ENCODE measurements at places on chromosomes 4 and X.

DNA sequence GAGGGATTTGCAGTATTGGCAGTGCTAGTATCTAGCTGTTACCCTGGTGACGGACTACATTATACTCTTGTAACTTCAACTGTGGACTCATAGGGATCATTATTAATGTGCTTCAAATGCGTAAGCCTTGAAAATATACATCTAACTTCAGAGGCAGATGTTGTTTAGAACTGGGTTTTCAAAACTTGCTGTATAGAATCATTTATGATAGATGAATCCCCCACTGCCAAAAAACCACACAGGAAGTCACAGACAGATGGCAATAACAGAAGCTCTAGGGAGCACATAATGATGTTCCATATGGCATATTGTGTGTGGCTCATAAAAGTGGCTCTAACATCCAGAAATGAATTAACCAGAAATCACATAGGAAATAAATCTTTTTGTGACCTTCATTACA is 62.3 kb upstream of the RELL1 start:
- DNase-seq: no peak

- peak; percentile 26 for DNase-seq
Observed at GRCh38 chr4:125719987-125720386, 405.2 kb downstream of the FAT4 start.

DNA sequence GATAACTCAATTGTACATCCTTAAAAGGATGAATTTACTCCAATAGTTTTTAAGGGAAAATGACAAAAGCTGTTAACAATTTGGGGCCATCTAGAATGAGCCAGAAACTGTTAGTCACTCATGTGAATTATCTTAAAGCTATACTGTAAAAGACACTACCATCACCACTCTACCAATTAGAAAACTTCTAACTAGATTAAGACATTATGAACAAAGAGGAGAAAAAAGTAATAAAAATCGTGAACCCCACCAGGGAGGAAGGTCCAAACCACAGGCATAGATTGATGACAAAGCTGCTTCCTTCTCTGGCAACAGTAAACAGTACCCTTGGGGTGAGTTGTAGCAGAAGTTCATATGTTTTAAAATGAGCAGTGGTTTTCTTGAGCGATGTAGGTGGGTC is 106.1 kb downstream of the PDGFC start:
- no peak for DNase-seq

GRCh38 chr4:183504930-183505610 is at the start of gene ING2:
TSS of gene ING2 (plus strand) at chr4:183505058. CDS start at chr4:183505196, 138 bp downstream.
- DNase-seq: peak; percentile 68

- no peak for DNase-seq
Observed at GRCh38 chr4:16745009-16745635, 153.3 kb downstream of the LDB2 start.

- DNase-seq: no peak
Observed at GRCh38 chr4:14894392-14895292, 107.6 kb upstream of the CPEB2 start.

DNA sequence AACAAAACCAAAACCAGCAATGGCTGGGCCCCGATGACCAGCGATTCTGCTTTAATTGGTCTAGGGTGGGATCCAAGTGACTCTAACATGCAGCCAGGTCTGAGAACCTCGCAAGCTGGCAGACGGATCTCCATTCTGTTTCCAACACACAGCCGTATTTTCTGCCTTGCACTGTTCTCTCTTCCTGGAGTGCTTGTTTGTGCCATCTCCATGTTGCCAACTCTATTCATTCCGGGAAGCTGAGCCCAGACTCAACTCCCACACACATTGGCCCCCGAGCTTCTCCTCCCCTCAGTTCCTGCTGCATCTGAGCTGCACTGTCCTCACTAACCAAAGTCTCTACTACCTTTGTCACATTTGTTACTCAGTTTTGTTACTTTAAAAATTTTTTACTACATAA is 35.6 kb downstream of the GEMIN8 start:
- DNase-seq: no peak

GRCh38 chr4:118869808-118870342 is 18.8 kb upstream of the SYNPO2 start:
- no peak for DNase-seq

GRCh38 chr4:52358366-52358765 is 300.7 kb downstream of the USP46 start:
- DNase-seq: no peak

DNA sequence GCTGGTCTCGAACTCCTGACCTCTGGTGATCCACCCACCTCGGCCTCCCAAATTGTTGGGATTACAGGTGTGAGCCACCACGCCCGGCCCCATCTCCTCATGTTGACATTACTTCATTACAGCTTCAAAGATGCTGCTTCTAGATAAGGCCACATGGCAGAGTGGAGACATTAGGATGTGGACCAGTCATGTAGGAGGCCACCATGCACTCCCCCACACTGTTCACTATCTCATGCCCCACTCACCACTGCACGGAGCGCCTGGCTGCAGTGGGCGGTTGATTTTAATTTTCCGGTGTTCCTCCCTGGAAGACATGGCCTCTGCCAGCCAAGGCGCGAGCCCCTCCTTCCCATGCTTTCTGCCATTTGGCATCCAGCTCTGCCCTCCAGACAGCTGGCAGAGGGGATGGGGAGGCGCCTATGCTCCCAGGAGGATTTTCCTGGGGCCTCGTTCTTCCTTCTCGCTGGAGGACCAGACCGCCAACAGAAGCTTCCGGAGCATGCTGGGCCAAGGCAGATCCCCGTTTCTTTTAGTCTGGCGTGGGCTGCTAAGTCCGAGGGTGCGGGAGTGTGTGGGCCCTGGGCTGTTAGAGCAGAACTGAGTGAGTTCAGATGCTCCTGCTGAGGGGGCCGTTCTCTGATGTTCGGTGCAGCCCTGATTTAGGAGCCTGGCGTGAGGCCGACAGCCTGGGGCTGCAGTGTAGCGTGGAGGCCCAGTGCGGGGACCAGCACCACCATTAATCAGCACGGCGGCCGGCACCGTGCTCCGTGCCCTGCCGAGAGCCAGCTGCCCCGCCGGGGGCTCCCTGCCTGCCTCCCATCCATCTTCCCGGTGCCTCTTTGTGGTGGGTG is 93.1 kb downstream of the SORCS2 start:
- no peak for DNase-seq

DNA sequence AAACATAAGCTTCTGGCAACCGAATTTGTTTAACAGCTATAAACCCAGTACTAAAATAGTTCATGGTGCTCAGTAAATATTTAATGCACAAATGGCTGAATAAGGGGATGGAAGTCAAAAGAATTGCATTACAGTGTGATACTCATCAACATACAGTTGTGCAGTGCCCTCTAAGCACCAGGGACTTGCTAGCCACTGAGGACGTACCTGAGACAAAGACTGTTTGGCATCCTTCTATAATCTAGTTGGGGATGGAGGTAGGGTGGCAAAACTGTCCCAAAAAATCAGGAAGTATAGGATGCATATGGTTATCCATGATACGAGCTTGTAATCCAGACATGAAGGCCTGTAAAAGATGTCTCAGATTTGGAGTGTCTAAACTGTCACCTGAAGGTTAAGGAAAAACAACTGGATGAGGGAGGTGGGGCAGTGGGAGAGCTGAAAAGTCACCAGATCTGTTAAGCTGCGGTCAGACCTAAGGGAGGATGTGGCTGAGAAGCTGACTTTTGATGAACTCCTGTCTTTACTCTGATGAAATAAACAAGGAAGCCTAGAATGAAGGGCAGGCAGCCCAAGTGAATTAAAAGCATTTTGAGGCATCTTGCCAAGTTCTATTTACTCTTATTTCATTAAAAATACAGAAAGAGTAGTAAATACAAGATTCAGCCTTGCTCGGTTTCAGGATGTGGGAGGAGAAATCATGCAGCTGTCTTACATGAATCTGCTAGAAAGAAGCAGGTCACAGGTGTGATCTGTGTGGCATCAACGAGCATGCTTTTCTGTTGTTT is 12.0 kb upstream of the CD38 start:
- DNase-seq: no peak

GRCh38 chr4:184812651-184813181 is 13.1 kb downstream of the ACSL1 start:
- DNase-seq: no peak

- DNase-seq: no peak
Observed at GRCh38 chr4:188986271-188986689, 847.0 kb downstream of the TRIML1 start.

DNA sequence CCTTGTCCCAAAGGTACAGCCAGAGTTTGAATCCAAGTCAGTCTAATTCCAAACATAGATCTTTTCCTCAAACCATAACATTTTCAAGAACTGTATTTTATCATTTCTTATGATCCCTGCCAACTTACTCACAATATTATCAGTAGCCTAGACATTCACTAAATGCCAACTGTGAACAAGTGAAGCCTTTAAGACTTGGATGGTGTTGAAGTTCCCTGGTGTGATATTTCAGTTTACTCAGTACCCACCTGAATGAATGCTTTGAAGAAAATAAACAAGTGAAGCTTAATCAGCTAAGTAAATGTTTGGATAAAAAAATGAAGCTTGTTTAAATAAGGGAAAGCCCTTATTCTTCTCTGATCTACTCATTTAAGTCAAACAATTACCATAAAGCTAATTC is 1028.3 kb downstream of the DMD start:
- DNase-seq: no peak

Data from SW480 (cell line).